ENCODE measurements at places on chromosomes 2 and 18. TPM values are rescaled to one million over a fixed set of nuclear protein-coding genes. Genes with fewer than 3 reads are reported as not detected.

- no peaks in the 10 kb centered on the region for H3K4me1 ChIP-seq
- no peaks in the 10 kb centered on the region for H3K36me3 ChIP-seq
- H3K27ac ChIP-seq: no peak overlapping the region
Observed at GRCh38 chr2:139643139-139643538, 862.9 kb upstream of the NXPH2 start.

DNA sequence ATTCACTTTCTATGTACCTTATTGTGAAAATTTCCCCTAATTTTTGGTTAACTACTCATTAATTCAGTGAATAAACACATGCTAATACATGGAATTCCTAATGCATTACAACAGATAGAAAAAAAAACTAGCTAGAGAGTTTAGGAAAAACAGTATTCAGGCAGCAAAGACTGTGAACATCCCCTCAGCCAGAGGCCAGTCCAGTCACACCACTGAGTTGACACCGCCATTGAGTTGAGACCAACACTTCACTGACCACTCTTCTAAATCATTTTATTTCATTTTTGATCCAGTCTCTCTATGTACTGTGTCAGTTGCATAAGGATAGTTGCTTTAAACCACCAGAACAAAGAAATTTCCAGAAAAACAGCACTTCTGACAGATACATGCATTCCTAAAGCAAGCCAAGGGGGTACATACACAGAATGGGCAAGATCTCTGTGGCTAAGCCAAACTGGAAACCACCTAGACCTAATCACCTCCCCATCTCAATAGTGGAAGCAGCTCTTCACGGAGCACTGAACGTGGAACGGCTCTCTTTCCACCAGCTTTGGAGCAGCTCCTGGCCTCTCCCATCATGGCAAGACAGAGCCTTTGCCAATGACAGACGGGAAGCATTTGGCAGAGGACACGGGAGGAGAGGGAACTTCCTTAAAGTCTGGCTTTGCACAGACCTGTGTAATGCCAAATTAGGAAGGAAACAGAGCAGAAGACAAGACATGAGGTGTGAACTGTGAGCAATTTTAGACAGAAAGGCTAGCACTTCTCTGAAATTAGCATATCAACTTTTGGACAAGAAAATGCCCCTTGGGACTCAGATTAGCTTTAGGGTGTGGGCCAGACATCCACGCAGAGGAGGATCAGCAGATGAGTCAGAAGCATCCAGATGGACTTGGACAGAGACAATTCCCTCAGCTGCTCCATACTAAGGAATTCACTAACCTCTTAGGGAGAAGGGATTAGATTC, 36.4 kb downstream of the CACNB4 start:
- no peaks in the 10 kb centered on the region for H3K36me3 ChIP-seq
- H3K4me1 ChIP-seq: peaks cover 10% of the 10 kb centered on the region
- H3K4me3 ChIP-seq: no peak overlapping the region
- no peak for DNase-seq

- no peaks in the 10 kb centered on the region for H3K4me1 ChIP-seq
- H3K27ac ChIP-seq: no peak overlapping the region
- H3K36me3 ChIP-seq: no peaks in the 10 kb centered on the region
- H3K4me3 ChIP-seq: no peak overlapping the region
- DNase-seq: no peak
- H3K27me3 ChIP-seq: peaks cover 13% of the 10 kb centered on the region
Observed at GRCh38 chr18:11500153-11501122, 109.0 kb upstream of the SLC35G4 start.

DNA sequence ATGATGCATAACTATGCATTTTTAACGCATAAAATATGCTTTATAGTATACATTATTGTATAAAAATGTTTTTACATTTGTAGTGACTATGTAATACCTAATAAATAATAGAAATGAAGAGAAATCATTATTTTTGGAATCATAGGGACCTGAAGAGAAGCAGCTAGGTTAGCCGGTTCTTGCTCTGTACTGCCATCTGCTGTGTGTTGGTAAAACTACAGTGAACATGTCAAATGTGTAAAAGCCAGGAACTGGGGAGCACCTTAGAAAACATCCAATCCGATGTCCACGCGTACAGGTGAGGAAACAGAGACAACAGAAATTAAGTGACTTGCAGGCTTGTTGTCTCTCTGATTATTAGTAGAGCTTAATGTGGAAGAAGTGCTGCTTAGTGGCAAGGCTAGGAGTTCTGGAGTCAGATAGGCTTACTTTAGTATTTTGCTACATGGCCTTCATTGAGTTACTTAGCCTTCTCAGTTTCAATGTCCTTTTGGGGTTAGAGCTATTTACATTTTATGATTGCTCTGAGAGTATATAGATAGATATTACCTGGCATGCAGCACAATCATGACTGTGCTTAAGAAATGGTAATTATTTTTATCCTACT, 386.5 kb downstream of the DLGAP1 start:
- no peak overlapping the region for H3K4me3 ChIP-seq
- no peaks in the 10 kb centered on the region for H3K36me3 ChIP-seq
- no peaks in the 10 kb centered on the region for H3K27me3 ChIP-seq
- DNase-seq: no peak

DNA sequence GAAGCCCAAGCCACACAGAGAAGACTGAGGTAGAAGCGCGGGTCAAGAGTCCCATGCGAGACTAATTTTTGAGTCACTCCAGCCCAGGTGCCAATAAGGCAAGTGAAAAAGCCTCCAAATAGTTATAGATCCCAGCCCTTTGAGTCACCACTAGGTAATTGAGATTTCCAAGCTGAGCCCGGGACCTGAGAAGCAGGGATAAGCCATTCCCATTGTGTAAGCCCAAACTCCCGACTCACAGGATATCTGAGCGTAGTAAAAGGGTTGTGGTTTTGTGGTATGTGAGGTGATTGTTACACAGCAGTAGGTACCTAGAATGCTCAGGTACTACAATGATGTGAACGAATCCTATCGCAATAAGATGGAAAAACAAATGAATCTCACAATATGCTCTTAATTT, 560.7 kb downstream of the DSC3 start:
- no peaks in the 10 kb centered on the region for H3K4me1 ChIP-seq
- no peak overlapping the region for H3K4me3 ChIP-seq
- H3K36me3 ChIP-seq: no peaks in the 10 kb centered on the region
- no peak overlapping the region for H3K27ac ChIP-seq

DNA sequence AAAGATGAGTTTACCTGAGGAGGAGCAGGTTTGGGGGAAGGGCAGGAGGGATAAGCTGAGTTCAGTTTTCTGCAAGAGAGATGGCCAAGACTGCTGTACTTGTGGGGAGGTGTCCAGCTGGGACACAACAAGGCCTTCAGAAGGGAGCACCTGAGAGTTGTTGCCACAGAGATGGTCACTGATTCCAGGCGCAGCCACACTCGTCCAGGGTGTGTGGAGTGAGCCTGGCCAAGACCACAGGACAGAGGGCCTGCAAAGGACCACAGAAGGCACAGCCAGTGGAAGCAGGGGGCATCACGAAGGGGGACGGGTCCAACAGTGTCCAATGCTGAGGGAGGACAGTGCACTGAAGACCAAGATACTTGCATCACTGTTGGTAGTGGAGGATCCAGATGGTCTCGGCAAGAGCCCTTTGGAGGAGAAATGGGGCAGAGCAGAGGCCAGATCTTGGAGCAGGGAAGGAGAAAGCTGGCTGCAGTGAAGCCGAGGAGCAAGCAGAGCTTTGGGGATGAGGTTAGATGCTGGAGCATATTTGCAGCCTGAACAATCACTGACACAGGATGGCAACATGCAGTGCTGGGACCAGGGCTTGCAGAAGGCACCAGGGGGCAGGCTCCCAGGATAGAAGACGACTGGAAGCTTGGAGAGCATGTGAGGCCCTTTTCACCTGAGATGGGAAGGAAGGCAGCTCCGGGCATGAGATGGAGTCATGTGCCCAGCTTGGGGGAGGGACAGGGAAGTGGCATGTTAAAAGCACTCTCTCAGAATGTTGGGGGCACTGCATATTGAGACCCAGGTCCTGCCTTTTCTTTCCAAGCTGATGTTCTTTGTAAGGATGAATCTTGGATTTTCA, 214.0 kb downstream of the CYP26B1 start:
- no peaks in the 10 kb centered on the region for H3K36me3 ChIP-seq
- peaks cover 6% of the 10 kb centered on the region for H3K27me3 ChIP-seq
- no peak for DNase-seq
- no peaks in the 10 kb centered on the region for H3K4me1 ChIP-seq
- no peak overlapping the region for H3K4me3 ChIP-seq

DNA sequence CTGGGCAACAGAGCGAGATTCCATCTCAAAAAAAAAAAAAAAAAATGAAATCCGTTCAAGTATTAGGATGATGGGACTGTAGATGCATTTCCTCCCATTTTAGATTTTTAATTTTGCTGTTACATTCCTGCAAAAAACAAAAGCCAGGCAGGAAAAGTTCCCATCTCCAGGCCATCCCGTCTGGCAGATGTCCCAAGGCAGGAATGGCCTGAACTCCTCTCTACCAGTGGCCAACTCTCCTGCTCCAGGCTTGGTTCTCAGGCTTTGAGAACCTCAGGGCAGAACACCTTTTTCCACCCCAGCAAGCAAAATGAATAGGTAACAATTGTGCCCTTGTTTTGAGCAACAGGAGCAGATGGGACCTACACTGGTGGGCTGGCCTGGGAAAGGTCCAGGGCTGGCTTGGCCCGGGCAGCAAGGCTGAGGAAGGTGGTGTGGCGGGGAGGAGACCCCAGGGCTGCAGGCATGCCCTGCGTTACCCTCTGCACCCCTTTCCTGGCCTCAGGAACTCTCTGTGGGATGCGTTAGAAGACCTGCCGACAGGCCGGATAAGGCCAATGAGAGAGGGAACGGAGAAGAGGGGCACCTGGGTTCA, 86.0 kb downstream of the FAM210A start:
- H3K36me3 ChIP-seq: peaks cover 24% of the 10 kb centered on the region
- DNase-seq: no peak
- no peaks in the 10 kb centered on the region for H3K27me3 ChIP-seq
- H3K27ac ChIP-seq: no peak overlapping the region

DNA sequence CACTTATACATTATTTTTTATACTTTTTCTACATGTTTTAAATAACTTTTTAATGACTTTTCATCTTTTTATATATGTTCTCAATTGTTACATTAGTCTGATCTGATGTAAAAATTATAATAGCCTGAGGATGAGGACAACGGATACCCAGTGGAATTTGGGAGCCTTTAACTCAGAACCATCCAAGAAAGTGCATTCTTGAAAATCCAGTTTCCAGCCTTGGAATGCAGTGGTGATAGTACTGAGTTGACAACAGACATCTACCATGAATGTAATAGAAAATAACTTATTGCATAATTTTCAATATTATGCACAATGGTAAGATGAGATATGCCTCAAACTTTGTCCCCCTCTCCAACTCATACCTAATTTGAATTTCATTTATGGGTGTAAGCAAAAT, 120.7 kb upstream of the ZC3H15 start:
- no peak overlapping the region for H3K27ac ChIP-seq
- H3K4me1 ChIP-seq: no peaks in the 10 kb centered on the region
- H3K4me3 ChIP-seq: no peak overlapping the region
- no peak for DNase-seq
- H3K27me3 ChIP-seq: no peaks in the 10 kb centered on the region
- peaks cover 11% of the 10 kb centered on the region for H3K36me3 ChIP-seq

GRCh38 chr2:150293771-150294170, 193.7 kb downstream of the RND3 start:
- H3K27me3 ChIP-seq: no peaks in the 10 kb centered on the region
- H3K36me3 ChIP-seq: no peaks in the 10 kb centered on the region
- no peak for DNase-seq
- no peaks in the 10 kb centered on the region for H3K4me1 ChIP-seq

- no peak overlapping the region for H3K4me3 ChIP-seq
- no peaks in the 10 kb centered on the region for H3K4me1 ChIP-seq
- no peak for DNase-seq
- H3K27me3 ChIP-seq: peaks cover 6% of the 10 kb centered on the region
- H3K27ac ChIP-seq: no peak overlapping the region
- no peaks in the 10 kb centered on the region for H3K36me3 ChIP-seq
Observed at GRCh38 chr2:61786876-61787275, 67.0 kb downstream of the FAM161A start.

- H3K4me1 ChIP-seq: peaks cover 65% of the 10 kb centered on the region
- H3K27me3 ChIP-seq: no peaks in the 10 kb centered on the region
- DNase-seq: no peak
- H3K27ac ChIP-seq: peak overlapping the region; percentile 91
- H3K36me3 ChIP-seq: peaks cover 32% of the 10 kb centered on the region
- peak overlapping the region; percentile 97 for H3K4me3 ChIP-seq
Observed at GRCh38 chr2:12718711-12719399, 2.1 kb downstream of the TRIB2 start.

GRCh38 chr2:237865623-237866041, 6.2 kb downstream of the RAMP1 start:
- H3K4me3 ChIP-seq: no peak overlapping the region
- peaks cover 43% of the 10 kb centered on the region for H3K27me3 ChIP-seq

GRCh38 chr2:54581326-54582039, 125.4 kb downstream of the SPTBN1 start:
- peaks cover 8% of the 10 kb centered on the region for H3K36me3 ChIP-seq
- no peaks in the 10 kb centered on the region for H3K27me3 ChIP-seq
- no peak for DNase-seq
- H3K4me1 ChIP-seq: peaks cover 98% of the 10 kb centered on the region
- H3K4me3 ChIP-seq: peak overlapping the region; percentile 77
- H3K27ac ChIP-seq: peak overlapping the region; percentile 91

DNA sequence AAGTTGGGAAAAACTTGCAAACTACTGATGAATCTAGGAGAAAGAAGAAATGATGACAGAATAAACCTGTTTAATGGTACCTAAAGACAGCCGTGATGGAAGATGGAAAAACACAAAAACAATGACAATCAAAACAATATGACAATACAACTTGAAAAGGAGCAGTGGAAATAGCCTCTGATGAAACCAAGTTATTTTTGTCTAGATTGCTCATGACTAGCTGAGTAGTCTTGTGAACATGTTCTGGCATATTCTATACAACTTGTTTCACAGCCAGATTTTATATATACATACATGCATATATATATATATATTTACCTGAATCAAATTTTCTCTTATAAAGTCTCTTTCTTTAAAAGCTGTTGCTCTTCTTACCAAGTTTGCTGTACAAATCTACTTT, 439.1 kb downstream of the TGIF1 start:
- H3K4me3 ChIP-seq: no peak overlapping the region
- no peaks in the 10 kb centered on the region for H3K36me3 ChIP-seq
- no peaks in the 10 kb centered on the region for H3K4me1 ChIP-seq
- DNase-seq: no peak

DNA sequence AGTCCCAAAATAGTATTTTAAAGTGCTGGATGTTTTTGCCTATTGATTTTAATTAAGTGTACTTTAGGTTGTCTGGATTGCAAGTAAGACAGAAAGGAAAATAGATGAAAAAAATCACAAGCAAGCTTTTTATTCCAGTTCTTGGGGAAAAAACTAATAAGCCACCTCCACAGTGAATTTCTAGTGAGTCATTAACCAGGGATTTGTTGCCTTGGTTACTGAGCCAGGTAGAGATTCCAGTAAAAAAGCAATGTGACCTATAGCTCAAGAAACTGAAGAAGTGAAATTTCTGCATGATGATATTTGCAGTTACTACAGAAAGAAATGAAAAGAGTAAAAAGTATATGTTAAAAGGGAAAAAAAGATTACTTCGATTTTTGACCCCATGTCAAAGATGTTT, 160.6 kb downstream of the METTL4 start:
- H3K4me3 ChIP-seq: no peak overlapping the region
- H3K27me3 ChIP-seq: no peaks in the 10 kb centered on the region
- H3K36me3 ChIP-seq: no peaks in the 10 kb centered on the region
- no peaks in the 10 kb centered on the region for H3K4me1 ChIP-seq
- H3K27ac ChIP-seq: no peak overlapping the region

The MC4R gene
- total RNA-seq: not detected

The TWSG1 gene
- total RNA-seq: 4.8 TPM

The LRATD1 gene
- not detected for total RNA-seq

The SIX3 gene
- not detected for total RNA-seq

The KRTCAP3 gene
- total RNA-seq: 10.0 TPM

The FSIP2 gene
- total RNA-seq: 0.07 TPM

The ATOH8 gene
- not detected for total RNA-seq

The C1QL2 gene
- total RNA-seq: not detected

The UGT1A8 gene
- not detected for total RNA-seq

The FBLN7 gene
- total RNA-seq: 0.71 TPM

The LCT gene
- total RNA-seq: not detected

The SAG gene
- total RNA-seq: 0.04 TPM

The NOSTRIN gene
- total RNA-seq: not detected
